ENCODE measurements at places on chromosomes 4 and X.

GRCh38 chrX:18616688-18617406 lies 55.1 kb downstream of the RS1 start:
- no peak for DNase-seq

DNA sequence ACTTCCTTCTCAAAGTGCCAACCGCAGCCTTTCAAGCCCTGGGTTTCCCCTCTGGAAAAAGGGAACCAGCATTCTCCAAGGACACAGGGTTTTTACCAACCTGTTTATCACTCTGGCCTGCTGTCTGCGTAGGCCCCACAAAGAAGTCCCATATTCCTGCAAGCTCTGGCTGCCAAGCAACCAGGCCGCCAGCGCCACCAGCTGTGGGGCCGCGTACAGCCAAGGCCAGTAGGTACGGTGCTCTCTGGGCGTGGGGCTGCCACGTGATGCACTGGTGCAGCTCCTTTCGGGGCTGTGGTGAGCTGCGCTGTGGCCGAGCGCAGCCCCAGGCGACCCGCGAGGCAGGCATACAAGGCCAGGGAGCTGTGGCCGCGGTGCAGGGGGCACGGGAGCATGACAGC lies 22.1 kb downstream of the LUZP4 start:
- DNase-seq = no peak

- DNase-seq = no peak
Observed at GRCh38 chr4:114077610-114078009, 98.2 kb upstream of the ARSJ start.

DNA sequence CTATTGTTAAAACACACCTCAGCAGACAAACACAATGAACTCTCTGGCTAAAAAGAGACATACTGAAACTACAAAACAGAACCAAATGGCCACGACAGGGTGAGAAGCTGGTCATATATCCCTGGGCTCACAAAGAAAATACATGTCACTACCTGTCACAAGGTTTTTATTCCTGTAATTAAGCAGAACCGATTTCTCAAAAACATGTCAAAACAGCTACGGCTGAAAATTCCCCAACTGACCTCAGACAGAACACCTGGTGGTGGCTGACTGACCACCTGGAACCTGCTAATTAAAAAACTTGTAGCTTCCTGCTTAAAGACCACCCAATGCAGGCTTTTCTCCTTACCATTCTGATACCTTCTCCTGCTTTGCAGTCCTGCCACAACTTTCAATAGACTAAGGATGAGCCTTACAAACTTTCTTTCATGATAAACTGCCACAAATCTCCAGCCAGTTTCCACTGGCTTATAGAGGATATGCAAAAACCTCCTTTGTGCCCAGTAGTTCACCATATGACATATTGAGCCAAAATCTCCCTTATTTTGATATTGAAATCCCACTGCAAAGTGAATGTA lies 571.9 kb downstream of the SPOCK3 start:
- DNase-seq = no peak
